NCI-H526 (cell line): ENCODE measurements at places on chromosomes 5 and 9.
A peak's percentile ranks its signal among the peaks of the same experiment; 100 is the strongest.

- DNase-seq, result no peak
These were observed 77.6 kb downstream of the KIF4B start for GRCh38 chr5:155091063-155091648.

DNA sequence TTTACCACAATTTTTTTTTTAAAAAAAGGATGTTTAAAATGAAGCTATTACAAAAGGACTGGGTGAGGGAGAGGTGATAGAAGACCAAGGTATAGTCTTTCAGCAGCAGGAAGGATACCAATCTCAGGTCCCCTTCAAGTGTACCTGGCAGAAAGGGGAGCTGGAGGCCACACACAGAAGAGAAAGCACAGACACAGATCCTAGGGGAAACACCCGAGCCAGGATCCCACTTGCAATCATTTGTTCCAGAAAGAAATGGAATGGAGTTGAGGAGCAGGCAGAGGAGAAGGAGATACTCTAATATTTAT lies 5.6 kb downstream of the GNPDA1 start:
- DNase-seq, result no peak

- no peak for DNase-seq
These were observed 208.8 kb downstream of the RFK start for GRCh38 chr9:76185432-76185831.

- no peak for DNase-seq
These were observed 69.8 kb upstream of the PRR16 start for GRCh38 chr5:120394259-120394658.

GRCh38 chr9:87278971-87279733 lies 218.5 kb upstream of the DAPK1 start:
- DNase-seq, result no peak

- DNase-seq, result no peak
These were observed 38.6 kb downstream of the RALGPS1 start for GRCh38 chr9:126953041-126953809.

DNA sequence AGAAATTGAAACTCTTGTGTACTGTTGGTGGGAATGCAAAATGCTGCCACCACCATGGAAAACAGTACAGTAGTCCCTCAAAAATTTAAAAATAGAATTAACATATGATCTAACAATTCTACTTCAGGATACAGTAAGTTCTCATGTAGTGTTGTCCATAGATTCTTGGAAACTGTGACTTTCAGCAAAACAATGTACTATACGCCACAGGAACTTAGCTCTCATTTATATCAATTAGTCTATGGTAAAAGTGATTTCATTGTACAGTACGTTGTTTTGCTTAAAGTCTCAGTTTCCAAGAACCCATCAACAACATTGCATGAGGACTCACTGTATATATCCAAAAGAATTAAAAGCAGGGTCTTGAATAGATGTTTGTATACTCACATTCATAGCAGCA lies 233.5 kb upstream of the GAS1 start:
- no peak for DNase-seq

GRCh38 chr5:75847561-75848021 lies 130.4 kb upstream of the POC5 start:
- no peak for DNase-seq

DNA sequence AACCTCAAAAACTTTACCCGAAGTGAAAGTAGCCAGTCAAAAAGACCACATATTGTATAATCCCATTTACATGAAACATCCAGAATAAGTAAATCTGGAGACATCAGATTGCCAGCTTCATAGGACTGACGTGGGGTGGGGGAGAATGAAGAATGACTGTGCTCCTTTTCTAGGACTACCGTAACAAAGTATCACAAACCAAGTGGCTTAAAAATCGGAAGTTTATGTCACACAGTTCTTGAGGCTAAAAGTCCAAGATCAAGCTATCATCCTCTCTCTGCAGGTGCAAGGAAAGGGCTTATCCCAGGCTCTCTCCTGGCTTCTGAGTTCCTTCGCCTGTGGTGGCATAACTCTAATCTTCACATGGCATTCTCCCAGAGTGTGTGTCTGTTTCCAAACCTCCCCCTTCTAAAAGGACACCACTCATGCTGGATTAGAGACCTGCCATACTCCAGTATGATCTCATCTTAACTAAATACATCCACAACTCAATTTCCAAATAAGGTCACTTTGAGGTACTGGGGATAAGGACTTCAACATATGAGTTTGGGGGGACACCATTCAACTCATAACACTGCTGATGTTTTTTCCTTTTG lies 25.5 kb downstream of the ADAM19 start:
- DNase-seq, result no peak

- DNase-seq, result no peak
These were observed 13.3 kb downstream of the NUP214 start for GRCh38 chr9:131138676-131139075.

- DNase-seq, result no peak
These were observed 117.5 kb upstream of the MTAP start for GRCh38 chr9:21684831-21685362.

DNA sequence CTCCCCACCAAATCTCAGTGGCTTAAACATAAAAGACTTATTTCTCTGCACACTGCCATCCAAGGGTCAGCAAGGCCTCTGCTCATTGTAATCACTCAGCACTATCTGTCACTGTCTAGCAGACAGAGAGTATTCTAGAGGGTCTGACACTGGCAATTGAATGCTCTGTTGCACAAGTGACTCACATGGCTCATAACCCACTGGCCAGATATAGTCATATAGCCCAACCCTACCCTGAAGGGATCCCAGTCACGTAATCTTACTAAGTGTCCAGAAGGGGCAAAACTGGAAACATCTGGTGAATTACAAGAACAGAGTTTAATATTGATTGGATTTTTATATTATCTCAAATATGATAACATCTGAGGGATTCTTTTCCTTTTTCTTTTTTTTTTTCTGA lies 80.7 kb downstream of the TSSK1B start:
- DNase-seq, result no peak

DNA sequence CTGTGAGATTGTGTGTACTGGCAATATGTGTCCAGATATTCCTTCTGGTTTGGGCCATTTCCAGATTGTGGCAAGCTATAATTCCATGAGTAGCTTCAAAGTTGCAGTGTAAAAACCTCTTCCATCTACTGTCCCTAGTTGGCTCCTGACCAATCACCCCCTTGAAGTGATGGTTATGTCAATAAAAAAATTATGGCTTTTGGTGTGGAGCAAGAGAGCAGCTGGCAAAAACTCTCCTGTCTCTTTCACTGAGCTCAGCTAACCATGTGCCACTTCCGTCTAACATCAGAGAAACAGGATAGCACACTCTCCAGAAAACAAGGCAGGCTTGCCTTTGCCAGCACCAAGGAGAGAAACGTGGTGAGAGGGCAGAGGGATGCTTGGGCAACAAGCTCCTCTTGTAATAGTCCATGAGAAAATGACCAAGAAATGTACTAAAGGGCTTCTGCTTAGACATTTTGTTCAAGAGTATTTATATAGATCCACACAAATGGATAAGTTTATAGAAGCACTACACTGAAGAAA lies 914.4 kb upstream of the SEMA6A start:
- DNase-seq, result no peak

- DNase-seq, result no peak
These were observed 22.5 kb upstream of the CAMK4 start for GRCh38 chr5:111201705-111202104.

DNA sequence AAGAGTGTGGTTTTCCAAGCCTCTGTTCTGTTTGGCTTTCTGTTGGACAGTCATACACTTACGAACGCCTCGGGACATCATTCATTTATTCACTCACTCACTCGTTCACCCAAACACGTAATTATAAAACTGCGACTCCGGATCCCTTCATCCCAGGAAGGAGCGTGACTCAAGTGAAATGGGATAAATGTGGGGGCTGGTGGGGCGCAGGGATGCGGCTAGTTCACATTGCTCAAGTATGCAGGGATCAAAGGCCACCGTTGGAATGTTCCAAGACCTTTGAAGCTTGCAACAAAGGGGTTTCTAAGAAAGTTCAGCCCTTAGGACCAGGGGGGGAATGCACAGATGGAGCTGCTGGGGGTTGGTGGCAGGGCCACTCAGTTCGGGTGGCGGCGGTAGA lies 64.2 kb downstream of the CFAP77 start:
- DNase-seq, result no peak

DNA sequence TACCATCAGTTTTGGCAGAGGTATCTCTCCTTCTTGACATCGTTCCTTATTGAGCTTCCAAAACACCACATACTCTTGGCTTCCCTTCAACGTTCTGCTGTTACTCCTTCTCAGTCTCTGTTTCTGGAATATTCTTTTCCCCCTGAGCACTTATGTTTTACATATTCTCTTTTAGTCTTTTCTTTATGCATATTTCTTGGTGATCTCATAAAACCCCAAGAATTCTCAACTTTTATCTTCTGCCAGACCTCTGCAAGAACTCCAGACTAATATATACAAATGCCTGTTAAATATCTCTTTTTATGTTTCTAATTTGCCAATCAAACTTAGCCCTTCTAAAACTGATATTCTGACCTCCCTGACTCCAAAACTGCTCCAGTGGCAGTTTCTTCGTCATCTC lies 453.4 kb upstream of the CTNND2 start:
- DNase-seq, result no peak

- DNase-seq, result no peak
These were observed 3.8 kb upstream of the TOR4A start for GRCh38 chr9:137273611-137274320.

- DNase-seq, result peak; percentile 68
These were observed 23.9 kb downstream of the C5orf15 start for GRCh38 chr5:133944263-133945185.
